ENCODE measurements at places on chromosomes 16 and 17. TPM values are rescaled to one million over a fixed set of nuclear protein-coding genes. Genes with fewer than 3 reads are reported as not detected.

DNA sequence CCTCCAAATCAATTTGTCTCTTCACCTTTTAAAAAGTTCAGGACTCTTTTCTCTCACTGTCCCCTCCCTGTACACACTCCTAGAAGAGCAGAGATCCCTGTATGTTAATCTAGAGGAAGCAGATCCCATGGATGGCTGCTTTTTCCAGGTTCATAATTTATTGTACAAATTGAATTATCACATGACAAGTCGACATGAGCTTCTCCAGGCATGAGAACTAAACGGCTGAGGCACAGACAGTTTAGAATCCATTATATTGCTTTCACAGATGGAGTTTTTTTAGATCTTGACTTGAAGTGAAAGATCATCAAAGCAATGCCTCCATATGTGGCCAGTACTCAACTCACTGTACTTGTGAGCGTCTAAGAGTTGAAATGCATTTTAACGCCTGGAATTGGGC is 47.9 kb downstream of the RGS9 start:
- DNase-seq = no peak

- no peak for DNase-seq
Measured at GRCh38 chr17:10739386-10739785, 9.6 kb upstream of the TMEM220 start.

DNA sequence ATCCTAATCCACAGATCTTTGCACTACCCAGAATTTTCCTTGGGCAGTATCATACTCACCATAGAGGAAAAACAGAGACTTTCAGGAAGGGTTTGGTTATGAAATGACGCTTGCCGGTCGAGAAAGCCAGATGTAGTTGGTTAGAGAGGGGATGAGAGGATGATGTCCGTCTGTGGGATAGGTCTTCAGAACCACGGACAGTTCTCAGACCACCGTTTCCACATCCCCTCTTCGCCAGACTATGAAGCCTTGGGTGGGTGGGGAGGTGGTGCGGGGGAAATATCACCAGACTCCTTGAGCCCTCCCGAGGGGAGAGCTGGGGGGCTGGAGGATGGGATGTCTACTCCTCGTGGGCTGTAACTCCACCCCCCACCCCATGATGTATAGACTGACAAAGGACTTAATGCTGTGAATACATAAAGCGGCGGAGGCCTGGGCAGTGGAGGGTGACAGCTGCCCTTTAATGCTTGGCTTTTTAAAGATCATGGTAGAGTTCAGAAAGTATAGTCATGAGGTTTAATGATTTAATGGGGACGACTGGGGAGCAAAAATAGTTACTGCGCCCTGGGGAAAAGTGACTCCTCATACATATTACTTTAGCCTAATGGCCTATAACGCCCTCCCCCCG is 96.6 kb downstream of the MRM1 start:
- DNase-seq = peak; percentile 43

OSGIN1 gene
- 0.64 TPM for polyA plus RNA-seq

DNA sequence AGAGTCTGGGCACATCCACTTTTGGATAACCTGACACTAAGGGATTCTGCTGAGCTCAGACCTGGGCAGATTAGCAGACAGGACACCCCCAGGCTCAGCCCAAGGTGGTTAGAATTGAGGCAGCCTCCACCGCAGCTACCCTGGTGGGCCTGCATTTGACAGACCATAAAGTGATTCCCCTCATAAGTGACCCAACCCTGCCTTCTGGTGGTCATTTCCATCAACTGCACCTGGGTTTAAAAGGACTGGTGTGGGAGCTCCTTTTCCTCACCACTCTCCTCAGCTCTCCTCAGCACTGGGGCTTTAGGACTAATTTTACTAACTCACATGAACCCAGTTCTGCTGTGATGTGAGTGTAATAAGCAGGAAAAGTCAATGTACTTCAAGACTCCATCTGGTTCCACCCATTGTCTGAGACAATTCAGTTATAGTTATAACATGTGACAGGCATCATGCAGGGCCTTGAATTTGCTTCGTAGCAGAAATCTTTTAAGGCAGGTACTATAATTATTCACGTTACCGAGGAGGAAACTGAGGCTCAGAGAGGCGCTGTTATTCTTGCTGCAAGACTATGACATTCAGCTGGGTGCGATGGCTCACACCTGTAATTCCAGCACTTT is 42.5 kb downstream of the MYH3 start:
- DNase-seq = peak; percentile 56

CDK5RAP3 gene
- polyA plus RNA-seq = 145 TPM

- DNase-seq = no peak
Measured at GRCh38 chr17:81031566-81032550, 3.1 kb upstream of the BAIAP2 start.

CLEC18C gene
- 43.0 TPM for polyA plus RNA-seq

NAGS gene
- polyA plus RNA-seq = 4.7 TPM

MAPT gene
- polyA plus RNA-seq = 12.7 TPM

- no peak for DNase-seq
Measured at GRCh38 chr17:16918443-16918842, 53.5 kb downstream of the TNFRSF13B start.

GP1BA gene
- 1.5 TPM for polyA plus RNA-seq

DNA sequence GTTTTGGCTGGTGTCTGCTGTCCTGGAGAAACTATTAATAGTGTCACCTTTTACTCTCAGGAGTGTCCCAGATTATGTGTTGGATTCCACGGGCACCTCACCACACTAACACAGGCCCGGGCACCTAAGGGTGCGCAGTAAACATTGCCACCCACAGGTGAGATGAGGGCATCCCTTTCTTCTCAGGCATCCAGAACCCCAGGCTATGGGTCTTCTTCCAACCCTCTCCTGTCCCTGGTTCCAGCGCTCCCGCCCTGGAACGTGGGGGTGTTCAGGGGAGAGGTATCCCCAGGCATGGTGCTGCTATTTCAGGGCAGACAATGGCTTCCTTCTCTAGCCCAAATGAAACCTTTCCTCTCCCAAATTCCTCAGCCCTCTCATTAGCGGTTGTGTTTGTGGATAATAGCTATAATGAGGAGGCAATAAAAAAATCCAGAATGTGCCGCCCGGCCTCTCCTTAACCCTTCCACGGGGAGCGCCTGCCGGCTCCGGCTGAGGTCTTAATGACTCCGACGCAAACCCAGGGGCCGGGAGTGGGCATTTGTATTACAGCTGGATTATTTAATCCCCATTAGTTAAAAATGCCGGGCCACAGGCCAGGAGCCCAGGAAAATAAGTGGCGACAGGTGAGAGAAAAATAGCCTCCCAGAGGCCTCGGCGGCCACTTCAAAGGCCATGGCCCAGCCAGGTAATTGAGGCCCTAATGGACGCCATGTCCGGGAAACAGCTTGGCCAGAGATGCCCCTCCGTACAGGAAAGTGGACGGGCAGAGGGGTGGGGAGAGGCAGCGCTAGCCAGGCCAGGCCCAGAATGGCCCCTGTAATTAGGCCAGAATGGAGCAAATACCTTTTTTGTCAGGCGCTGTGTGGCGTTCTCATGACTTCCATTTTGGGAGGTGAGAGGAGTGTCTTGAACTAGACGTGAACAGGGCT is 102.8 kb downstream of the IRX5 start:
- DNase-seq = no peak

DNA sequence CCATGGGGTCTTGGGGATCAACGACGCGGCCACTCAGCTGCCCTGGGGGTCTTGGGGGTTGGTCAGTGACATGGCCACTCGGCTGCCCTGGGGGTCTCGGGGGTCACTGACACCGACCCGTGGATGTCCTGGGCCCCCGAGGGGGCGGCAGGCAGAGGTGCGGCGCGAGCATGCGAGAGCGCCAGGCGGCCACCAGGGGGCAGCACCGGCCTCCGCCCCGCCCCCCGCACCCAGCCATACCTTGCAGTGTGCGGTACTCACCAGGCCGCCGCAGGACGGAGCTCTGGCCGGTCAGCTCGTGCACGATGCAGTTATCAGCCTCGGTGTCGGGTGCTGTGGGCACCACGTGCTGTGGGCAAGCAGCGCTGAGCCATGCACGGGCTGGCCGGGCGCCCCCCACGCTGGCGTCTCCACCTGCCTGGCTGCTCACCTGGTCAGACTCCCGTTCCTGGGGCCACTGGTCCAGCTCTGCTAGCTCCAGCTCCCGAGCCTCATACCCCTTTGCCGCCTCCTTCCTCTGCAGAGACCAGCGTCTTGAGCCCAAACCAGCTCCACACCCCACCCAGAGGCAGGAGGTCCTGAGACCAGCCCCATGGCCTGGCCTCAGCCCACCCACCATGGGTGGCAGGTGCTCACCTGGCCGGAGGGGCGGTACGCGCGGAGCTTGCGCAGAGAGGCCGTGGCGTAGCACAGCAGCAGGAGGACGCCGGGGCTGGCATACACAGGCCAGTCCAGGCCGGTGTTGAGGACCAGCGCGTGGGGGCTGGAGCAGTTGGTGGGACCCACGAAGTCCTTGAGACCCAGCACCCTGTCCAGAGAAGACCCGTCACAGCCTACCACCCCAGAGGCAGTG is 31.2 kb downstream of the CTU2 start:
- no peak for DNase-seq
